MCF 10A (cell line): ENCODE measurements at places on chromosomes 3 and 15. TPM values are rescaled to one million over a fixed set of nuclear protein-coding genes. Genes with fewer than 3 reads are reported as not detected.

- DNase-seq: peak; percentile 46
Measured at GRCh38 chr3:191148131-191148530, 50.9 kb upstream of the OSTN start.

ITIH1 gene
- total RNA-seq: not detected in 2 replicates

DNA sequence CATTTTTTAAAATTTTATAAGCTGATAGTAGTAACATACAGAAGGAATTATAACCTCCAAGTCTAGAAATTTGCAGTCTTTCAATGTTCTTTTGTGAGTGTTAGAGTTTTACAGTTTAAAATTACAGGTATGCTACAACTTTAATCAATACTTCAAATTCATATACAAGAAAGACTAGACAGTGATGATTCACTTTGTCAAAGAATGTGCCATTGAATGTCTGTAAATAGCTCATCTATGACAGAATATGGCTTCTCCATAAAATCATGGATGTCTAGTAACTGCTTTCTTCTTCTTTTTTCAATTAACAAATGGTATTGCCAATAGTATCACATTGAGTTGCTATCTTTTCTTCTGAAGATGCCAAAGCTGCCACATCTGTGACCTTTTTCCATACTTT is 4.1 kb upstream of the TSC22D2 start:
- DNase-seq: no peak

- peak; percentile 4 for DNase-seq
Measured at GRCh38 chr3:118199044-118199443, 835.6 kb downstream of the IGSF11 start.

DNA sequence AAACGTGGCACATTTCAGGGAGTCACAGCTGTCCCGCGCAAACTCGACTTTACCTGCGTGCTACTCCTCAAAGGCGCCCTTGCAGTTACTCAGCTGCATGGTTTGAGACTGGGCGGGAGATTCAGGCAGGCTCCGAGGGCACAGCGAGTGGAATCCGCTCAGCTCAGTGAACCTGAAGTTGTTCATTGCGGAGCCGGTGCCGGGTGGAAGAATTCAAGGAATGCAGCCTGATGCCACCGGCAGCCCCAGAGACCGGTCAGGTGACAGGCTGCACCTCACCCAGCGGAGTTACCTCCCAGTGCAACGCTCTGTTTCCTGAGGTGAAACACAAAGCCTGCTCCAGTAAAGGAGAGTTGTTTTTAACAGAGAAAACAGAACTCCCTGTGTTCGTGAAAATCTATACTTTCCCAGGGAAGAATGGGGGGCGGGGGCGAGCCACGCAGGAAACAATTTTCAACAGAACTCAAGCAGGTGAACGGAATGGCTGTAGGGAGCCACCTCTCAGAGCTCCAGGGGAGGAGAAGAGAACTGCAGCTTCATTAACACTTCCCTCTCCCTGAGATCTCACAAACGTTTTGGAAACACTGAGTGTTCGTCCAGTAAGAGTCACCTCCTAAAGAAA is 3.8 kb downstream of the VEPH1 start:
- peak; percentile 49 for DNase-seq

LIPC gene
- not detected in 2 replicates for total RNA-seq

DNA sequence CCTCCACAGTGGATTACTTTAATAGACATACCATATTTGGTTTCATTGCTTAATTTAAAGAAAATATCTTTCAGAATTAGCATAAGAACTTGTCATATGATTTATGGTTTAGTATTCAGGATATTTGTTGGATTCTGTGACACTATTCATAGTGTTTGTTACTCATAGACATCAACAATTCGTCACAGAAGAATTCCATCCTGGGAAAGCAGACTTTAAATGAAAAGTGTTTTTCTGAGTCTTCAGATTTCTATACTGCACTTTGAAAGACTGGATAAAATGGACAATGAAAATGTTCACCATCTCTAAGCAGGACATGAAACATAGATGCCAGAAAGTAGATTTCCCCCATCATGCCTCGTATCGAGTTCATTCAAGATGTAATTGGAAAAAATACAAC is 435.6 kb upstream of the ONECUT1 start:
- DNase-seq: no peak

CX3CR1 gene
- not detected in 2 replicates for total RNA-seq

TERB2 gene
- not detected in 2 replicates for total RNA-seq

SERPINI2 gene
- not detected in 2 replicates for total RNA-seq

REC114 gene
- not detected in 2 replicates for total RNA-seq

DNA sequence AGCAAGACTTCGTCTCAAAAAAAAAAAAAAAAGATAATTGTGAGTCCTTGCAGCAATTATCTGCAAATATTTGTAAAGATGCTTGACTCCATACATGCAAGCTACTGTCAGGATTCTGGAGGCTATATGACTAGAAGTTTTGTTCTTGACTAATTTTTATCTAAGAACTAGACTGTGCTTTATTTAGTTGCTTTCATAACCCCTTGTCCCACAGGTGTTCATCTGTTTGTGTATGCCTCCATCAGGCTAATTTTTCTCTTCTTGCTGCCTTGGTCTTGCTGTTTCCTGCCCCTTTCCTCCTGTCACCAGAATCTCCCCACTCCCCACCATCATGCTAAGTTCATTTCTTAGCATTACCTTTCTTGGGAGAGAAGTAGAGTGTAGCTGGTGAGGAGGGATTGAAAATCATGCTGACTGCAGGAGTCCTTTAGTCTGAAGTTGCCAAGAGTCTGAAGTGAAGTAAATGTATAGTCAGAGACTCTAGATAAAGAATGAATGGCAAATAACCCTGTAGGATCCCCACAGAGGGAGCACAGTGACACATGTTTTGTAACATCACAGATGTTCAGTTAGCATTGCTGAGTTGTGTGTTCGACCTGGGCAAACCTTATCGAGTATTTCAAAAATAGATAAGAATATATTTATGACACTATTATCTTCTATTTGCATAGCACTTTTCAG is 12.5 kb downstream of the ST3GAL6 start:
- DNase-seq: no peak
